ENCODE measurements at places on chromosomes 7 and 10.

DNA sequence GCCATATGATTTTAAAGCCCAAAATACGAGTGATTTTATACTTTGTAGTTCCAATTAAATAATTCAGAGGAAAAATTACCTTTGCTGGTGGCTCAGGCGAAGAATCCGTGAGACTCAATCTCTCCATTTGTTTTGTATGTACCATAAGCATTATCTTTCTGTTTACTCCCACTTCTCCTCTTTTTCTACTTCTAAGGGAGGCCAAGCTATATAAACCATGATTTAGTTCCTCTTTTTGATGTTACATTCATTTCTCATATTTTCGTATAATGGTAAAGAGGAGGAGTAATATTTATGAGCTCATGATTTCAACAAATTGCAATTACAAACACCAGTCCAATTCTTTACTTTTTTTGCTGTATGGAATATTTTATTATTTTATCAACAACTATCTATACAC, 50.6 kb upstream of the TES start:
- no peak for DNase-seq

GRCh38 chr10:31749981-31750840, 178.4 kb downstream of the ARHGAP12 start:
- DNase-seq, result peak; percentile 60

DNA sequence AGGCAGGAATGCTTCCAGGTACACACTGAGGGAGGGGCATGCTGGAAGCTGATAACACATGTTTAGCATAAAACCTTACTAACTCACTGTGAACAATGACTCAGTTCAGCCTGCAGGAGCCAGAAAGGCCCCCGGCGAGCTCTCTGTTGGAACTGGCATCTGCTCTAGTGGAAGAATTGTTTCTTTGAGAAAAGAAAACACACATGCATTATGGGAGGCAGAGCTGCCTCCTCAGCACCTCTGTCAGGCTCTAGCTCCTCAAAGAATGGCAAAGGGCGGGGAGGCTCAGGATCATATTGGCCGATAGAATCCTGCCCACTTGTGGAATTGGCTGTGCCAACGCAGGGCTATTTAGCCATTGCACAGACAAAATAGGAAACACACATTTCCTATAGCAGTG, 338.3 kb downstream of the CXCL12 start:
- DNase-seq, result no peak

DNA sequence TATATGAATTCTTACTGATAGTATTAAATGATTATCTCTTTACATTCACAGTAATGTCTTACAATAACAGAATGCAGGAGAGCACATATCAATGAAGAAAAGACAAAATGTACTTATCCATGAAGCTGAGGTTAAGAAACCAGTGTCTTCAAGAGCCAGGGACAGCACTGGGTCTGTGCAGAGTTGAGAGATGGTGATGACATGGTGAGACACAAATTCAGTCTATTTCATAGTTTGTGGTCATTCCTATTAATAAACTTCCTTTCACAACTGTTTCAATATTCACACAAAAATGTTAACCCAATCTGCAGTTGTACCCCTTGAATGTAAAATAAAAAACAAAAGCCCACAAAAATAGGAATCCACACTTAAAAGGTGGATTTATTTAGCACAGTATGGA, 5.3 kb upstream of the MAGI2 start:
- DNase-seq, result no peak

GRCh38 chr7:115008465-115009114, 86.7 kb downstream of the MDFIC start:
- no peak for DNase-seq

DNA sequence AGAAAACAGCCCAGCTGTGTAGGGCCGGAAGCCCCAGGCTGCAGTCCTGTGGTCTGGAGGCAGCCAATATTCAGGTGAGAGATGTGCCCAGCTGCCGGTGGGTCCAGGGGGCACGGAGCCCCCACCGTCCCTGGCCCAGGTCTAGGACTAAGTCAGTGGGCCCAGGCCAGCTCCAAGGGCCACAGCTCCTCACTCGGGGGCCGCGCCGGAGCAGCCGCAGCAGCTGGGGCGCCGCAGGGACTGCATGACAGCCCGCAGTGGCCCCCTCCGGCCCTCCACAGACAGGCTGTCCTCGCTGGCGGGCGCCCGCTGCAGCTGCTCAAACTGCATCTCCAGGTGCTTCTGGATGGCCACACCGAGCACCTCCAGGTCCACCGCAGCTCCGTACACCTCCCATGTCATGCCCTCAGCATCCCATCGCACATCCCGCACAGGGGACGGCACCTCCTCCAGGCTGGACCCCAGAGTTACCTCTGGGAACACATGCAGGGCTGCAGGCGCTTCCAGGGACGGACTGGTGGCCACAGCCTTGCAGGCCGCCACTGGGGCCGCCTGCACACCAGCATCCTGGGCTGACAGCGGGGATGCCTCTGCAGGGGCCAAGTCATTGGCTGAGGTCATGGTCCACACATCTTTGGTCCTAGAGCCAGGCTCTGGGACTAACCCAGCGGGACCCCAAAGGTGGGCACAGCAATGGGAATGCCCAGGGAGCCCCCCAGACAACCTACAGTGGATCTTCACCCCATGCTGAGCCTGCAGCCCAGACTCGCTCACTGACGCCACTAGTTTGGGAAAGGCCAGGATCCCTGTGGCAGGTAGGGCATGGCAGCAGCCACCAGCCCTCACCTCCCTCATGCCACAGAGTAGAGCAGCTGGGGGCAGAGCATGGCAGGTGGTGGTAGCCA, 7.0 kb downstream of the GPRIN2 start:
- no peak for DNase-seq

- DNase-seq, result no peak
These were observed 19.9 kb upstream of the HERPUD2 start for GRCh38 chr7:35714862-35715261.

- no peak for DNase-seq
These were observed 128.9 kb downstream of the ZNF365 start for GRCh38 chr10:62502995-62503613.

DNA sequence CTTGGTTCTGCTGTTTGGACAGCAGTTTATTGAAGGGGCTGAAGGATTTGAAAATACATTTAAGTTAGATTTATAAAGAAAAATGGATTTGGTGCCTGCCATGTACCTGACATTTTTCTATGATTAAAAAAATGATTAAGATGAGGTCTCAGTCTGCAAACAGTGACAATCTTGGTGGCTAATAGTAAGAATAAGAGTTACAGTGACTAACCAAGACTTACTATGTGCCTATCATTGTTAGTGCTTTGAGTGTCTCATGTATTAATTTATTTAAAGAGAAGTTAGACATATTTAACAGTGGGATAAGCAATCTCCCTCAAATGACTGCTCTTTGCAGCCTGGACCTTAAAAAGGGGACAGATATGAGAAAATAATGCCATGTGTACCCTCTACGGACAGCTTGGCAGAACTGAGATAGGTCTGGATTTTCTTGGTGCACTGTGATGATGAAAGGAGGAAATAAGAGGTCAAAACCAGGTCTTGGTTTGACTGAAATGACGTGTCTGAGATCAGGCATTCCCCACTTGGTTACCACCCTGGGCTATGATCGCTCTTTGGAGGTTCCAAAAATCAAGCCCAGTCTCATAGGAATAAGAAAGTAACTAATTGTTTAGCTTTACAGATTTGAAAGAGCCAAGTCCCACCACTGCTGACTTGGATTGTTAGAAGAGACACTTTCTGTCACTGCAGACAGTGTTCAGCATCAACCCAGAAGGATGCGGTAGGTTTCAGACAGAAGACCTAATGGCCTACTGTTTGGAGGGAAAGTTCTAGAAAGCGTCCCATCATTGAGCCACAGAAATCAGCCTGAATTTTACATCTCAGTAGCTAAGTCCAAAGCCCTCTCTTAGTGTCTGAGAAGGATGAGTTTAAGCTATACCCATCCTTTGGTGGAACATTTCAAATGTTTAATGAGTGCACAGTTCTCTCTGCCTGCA, 2.1 kb downstream of the CASP7 start:
- DNase-seq, result no peak

GRCh38 chr10:3435671-3436070, 263.1 kb upstream of the PITRM1 start:
- DNase-seq, result no peak

- DNase-seq, result no peak
These were observed 179.4 kb upstream of the PRSS1 start for GRCh38 chr7:142569851-142570250.

GRCh38 chr7:151404216-151405011, 5.4 kb downstream of the WDR86 start:
- DNase-seq, result no peak

DNA sequence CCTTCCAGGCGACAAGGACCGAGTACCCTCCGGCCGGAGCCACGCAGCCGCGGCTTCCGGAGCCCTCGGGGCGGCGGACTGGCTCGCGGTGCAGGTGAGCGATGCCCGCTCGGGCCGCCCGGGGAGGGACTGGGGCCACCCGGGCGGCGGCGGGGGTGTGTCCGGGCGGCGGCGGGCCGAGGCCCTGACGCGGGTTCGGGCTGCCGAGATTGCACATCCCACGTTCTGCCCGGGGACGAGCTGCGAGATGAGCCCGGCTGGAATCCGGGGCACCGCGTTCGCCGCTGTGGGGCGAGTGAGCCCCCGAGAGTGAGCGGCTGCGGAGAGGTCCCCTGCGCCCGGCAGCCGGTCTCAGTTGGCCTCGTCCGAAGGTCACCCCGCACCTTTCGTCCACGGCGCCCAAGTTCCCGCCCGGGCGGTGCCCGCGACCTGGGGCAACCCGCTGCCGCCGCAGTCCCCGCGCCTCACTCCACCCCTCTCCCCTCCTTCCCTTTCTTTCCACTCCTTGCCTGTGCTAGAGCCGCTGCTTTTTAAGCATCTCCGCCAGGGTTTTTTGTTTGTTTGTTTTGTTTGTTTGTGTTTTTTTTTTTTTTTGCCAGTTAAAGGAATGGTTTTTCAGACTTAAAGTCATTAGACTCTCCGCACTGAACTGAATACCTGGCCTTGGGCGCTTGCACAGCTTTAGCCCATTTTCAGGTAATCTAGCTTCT, 515 bp downstream of the RALA start:
- DNase-seq, result no peak

- DNase-seq, result no peak
These were observed 1.0 kb upstream of the ENO4 start for GRCh38 chr10:116848032-116848943.

DNA sequence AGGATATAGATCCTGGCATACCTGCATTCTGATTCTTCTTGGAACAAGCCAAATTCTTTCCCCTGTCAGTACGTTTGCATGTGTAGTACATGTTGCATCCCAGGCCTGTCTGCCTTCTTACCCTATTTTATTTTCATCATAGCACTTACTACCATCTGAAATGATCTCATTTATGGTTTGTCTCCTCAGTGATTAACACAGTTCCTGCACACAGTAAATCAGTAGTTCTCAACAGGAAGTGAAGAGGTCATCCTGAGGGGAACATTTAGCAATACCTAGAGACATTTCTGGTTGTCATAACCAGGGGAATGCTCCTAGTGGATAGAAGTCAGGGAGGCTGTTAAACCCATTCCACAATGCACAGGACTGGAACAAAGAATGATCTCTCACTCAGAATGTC, 38.2 kb upstream of the SLC26A4 start:
- DNase-seq, result no peak

DNA sequence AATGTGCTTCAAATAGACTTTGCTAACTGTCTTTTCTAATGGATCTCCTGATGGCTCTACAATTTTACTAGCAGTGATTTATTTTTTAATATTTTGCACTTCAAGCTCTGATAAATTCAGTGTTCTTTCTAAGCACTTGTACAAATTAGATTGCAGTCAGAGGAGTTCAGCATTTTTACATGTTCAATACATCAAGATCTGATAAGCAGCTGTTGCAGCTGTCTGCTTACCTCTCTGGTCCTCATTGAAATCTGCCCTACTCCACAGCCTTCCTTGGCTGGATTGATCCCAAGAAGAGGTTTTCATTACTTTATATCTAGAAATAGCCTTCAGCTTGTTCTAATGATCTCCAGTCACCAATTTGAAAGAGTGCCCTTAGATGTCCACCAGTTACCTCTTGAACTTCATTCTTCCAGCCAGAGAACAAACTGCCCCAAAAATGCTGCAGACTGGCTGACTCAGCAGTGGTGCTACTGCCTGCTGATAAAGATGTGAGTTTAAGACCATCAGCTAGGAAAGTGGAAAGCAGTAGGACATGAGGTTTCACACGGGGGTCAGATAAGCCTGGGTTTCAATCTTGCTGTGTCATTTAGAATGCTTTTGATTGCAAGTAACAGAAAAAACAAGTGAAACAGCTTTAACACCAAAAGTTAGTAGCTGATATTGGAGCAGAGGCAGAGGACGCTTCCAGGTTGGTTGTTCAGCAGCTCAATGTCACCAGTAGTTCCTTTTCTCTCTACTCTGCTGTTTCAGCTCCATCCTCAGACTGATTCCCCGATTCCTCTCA, 350.9 kb upstream of the NPVF start:
- DNase-seq, result no peak

DNA sequence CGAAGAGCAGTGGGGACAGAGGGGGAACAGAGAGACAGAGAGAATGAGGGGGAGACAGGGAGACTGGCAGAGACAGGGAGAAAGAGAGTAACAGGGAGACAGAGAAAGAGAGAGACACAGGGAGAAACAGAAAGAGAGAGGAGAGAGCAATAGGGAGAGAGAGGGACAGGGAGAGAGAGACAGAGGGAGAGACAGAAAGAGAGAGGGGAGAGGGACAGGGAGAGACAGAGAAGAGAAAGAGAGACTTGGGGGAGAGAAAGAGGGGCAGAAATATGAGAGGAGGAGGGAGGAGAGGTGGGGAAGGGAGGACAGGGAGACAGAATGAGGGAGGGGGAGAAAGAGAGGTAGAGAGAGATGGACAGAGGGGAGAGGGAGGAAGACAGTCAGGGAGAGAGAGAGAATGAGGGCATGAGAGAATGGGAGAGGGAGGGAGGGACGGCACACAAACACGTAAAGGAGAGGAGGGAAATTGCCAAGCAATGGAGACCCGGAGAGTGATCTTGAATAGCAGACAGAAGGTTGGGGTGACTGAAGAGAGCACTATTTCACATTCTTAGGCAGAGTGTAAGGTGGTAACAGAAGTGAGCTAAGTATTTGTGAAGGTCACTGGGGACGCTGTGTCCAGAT, 33.3 kb upstream of the KCNMA1 start:
- no peak for DNase-seq

DNA sequence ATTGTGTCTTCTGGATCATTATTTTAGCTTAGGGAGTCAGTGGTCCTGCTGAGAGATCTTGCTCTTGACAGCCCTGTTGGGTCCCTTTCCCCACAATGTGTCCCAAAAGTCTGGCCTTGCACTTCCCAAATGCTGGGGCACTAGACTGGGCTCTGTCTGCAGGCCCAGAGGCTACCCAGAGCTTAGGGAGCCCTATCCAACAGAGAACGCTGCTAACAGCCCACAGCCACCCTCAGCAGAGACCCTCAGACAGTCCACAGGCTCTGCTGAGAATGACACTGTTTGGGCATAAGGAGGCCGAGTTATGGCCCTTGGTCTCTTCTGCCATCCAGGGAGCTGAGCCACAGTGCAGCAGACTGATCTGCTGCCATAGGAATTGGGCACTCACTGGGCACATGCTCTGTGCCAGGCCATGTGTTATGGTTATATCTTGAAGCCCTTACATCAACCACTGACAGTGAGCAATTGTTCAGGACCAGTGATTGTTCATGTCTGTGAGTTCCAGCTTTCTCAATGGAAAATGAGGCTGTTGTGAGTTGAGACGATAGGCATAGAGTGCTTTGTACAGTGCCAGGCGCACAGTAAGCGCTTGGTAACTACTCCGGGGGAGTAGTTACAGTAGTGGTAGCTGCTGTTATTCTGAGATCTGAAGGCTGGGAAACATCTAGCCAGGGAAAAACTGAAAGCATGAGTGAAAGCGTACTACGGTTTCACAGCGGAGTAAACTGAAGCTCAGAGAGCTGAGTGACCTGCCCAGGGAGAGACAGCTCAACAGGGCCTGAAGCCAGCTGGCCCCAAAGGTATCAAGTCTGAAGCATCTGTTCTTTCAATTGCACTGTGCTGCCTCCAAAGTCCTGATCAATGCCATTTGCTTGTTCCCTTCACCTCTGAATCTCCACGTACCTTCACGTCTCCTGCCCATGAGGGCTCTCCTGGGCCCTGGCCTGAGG, 77.6 kb upstream of the PRLHR start:
- DNase-seq, result no peak
